Activated CD4-positive, alpha-beta T cell treated with anti-CD3 and anti-CD28 coated beads, Interleukin-2, amount 10 ng/mL, durations not matched to agents 7 days and 5 days (primary cell): ENCODE measurements at places on chromosomes 2 and 18.

DNA sequence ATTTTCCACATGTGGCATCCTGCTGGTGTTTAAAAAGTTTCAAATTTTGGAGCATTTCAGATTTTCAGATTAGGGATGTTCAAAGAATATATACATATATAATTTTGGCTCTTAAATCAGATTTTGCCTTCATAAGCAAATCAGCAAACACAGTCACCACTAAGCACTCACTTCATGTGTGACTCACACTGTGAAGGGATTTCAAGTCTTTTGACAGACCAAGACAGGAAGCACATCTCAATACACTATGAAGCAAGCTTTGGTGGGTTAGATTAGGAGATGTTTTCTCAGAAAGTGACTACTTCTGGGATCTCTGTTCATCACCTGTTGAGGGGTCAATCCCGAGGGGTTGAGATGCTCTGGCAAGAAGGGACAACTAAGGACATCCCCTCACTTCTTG is 227.8 kb upstream of the RBBP8 start:
- DNase-seq, result no peak

DNA sequence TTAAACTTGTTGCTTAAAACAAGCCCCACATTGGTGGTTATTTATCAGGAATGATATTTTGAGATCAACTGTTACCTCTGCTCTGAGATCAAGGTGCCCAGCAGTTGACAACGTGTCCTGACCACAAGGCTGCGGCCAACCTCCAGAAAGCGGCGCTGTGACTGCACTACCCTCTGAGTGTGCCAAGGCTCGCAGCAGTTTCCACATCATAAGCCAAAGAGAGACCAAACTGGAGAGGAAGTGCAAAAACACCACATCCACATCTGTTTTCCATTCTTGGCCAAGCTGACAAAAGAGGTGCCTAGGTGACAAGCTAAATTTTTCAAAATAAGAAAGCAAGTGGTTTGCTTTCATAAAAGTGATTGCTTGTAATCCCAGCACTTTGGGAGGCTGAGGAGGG is 410.8 kb upstream of the POU3F3 start:
- DNase-seq, result peak; percentile 26

DNA sequence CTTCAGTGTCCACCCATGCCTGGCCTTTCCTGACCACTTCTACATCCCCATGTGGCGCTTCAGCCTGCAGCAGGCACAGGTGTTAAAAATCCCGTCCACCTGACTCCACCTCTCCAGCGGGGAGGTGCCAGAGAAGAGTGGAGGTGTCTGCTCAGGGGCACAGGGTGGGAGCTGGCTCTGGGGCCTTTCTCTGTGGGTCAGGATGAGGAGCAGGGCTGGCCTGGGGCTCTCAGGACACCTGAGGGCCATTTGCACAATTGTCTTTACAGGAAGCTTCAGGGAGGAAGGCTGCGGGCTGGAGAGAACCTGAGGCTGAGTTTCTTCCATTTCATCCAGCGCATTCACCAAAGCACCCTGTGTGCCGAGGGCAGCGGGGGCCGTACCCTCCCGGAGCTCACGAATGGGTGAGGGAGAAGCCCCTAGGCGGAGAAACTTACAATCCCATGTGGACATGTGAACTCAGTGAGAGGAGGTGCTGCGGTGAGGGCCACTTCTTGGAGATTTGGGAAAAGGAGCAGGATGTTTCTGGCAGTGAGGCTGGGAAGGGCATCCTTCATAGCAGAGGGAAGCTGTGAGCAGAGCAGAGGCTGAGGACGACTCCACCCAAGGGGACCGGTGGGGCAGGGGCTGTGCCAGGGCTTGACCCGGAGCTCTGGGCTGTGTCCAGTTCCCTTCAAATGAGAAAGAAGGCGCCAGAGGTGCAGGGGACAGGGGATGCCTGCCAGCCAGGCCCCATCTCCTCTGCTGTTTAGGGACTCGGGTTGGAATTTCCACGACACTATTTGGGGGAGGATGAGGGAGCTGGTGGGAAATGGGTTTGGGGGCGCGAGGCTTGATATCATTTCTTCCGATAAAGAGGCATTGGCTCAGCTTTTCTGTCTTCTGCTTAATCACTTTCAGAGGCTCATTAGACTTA is 155.2 kb upstream of the MYCN start:
- no peak for DNase-seq

GRCh38 chr18:64993695-64994094 is 757.1 kb upstream of the CDH7 start:
- DNase-seq, result no peak

GRCh38 chr2:139876321-139876720 is 1096.1 kb upstream of the NXPH2 start:
- no peak for DNase-seq

- DNase-seq, result no peak
Measured at GRCh38 chr2:15673919-15674636, 82.4 kb downstream of the DDX1 start.

DNA sequence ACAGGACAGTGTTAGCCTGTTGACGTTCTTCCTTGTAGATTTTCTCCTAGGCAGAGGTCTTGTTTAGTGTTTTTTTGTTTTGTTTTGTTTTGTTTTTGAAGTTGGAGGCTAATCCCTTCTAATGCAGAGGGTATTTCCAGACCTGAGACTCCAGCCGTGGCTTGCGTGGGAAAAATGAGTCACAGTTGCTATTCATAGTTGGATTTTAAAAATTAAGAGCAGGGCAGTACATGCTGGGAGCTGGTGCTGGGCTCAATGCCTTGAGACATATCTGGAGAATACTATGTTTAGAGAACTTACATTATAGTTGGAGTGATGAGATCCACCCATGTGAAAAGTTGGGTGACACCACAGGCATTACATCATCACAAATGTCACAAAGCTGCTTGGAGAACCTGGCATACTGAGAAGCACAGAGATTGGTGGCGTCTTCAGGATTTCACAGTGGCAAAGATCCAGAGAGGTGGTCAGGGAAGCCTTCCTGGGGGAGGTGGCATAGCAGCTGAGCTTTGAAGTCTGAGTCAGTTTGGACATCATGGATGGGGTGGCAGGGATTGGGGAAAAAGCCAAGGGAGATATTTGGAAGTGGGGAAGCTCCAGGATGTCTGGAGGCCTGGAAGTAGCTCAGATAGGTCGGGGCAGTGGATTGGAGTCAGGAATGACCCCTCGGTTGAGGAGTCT is 249.4 kb downstream of the LOXHD1 start:
- DNase-seq, result no peak

GRCh38 chr18:3037423-3037915 is 24.5 kb upstream of the LPIN2 start:
- peak; percentile 42 for DNase-seq

- DNase-seq, result no peak
Measured at GRCh38 chr2:237312021-237312755, 101.8 kb downstream of the COL6A3 start.

GRCh38 chr18:40431071-40431985 is 1523.7 kb upstream of the PIK3C3 start:
- no peak for DNase-seq

- no peak for DNase-seq
Measured at GRCh38 chr18:6203791-6204190, 210.9 kb downstream of the L3MBTL4 start.

DNA sequence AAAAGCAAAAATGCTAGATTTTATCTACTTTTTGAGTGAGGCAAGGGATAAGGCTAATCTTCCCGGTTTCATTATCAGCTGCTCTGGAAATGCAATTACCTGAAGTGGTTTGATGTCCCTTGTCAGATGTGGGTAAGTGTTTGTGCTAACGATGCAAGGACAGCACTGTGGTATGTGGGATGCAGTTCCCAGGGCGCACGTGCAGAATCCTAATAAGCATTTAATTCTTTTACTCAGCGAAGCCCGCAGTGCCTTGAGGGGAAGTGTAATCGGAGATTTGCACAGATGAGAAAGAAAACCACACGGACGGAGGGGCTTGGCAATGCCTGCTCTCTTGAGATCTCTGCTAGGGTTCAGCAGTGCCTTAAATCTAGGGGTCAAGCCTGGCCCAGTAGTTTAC is 108.5 kb upstream of the LYPD6 start:
- no peak for DNase-seq

GRCh38 chr2:205565142-205565522 is 117.2 kb upstream of the NRP2 start:
- DNase-seq, result no peak

- DNase-seq, result no peak
Measured at GRCh38 chr18:44062345-44062744, 618.3 kb upstream of the SETBP1 start.

- no peak for DNase-seq
Measured at GRCh38 chr2:74695663-74696062, 41.6 kb downstream of the SEMA4F start.

GRCh38 chr2:48617618-48618017 is at the start of gene GTF2A1L:
Gene GTF2A1L, plus strand, starts transcription at chr2:48617856. Its CDS starts 19 bp downstream, at chr2:48617875.
- DNase-seq, result no peak

GRCh38 chr2:227404585-227405271 is 17.0 kb upstream of the SCYGR1 start:
- no peak for DNase-seq

DNA sequence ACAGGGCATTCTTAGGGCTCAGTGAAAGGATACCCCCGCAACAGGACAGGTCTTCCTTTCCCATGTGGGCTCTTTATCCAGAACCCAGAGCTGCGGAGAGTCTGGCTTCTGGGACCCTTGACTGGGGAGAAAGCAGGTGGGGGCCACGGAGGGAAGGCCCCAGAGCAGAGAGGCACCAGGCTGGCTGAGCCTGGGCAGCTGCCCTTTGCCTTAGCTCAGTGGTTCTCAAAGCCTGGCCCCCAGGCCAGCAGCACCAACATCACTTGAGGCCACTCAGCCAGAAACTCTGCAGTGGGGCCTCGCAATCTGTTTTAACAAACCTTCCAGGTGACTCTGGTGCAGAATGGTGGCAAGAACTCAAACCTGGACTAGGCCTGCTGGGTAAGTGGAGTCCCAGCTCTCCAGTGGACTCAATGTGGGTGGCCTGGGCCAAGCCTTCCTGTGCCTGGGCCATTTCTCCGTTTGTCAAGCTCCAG is 1.6 kb upstream of the TMEM37 start:
- no peak for DNase-seq

- peak; percentile 18 for DNase-seq
Measured at GRCh38 chr2:186848873-186849578, at the start of gene ZSWIM2. Gene ZSWIM2, minus strand, starts transcription at chr2:186849170. Its CDS starts 40 bp downstream, at chr2:186849130.

DNA sequence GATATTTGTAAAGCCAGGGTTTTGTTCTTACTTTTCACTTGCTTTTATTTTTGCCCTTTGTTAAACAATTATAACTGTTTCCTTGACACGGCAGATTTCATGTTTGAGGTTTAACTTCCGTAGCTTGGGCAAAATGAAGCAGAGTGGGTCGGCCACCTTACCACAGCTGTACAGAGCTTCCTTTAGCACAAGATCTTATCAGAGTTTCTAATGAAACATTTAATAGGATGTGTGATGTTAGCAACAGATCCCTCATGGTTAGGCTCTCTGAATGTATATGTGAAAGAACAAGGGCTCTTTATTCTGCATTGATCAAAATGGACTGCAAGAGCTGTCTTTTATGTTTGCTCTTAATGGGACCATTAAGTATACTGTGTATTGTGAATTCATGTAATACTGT is 22.3 kb downstream of the RNF125 start:
- peak; percentile 70 for DNase-seq

DNA sequence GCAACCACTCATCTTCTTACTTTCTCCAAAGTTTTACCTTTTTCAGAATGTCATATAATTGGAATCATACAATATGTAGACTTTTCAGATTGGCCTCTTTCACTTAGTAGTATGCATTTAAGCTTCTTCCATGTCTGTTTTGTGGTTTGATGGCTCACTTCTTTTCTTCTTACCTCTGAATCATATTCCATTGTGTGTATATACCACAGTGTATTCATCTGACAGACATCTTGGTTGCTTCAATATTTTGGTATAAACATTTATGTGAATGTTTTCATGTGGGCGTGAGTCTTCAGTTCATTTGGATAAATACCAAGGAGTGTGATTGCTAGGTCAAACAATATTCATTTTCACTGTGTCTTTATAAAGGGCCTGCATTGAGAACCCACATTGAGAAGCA is 136.1 kb upstream of the NOSTRIN start:
- no peak for DNase-seq

GRCh38 chr2:58099096-58099769 is 52.6 kb downstream of the VRK2 start:
- no peak for DNase-seq

- no peak for DNase-seq
Measured at GRCh38 chr2:112606547-112606946, 22.1 kb downstream of the CHCHD5 start.

DNA sequence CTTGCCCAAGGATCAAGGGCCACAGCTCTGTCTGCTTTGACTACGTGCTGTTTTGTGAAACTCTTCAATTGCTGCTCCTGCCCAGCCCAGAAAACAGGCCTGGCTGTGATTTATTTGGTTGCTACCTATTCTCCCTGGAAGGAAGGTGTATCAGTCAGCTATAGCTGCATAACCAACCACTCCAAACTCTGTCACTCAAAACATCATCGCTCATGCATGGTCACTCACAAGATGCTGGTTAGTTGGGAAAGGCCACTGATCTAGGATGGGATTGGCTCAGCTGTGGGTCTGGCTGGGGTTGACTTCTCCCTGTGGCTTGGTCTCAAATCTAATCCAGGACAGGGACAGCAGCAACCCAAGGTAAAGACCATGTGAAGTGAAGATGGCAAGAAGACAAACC is 14.6 kb downstream of the TEX51 start:
- no peak for DNase-seq

- no peak for DNase-seq
Measured at GRCh38 chr2:147567136-147567535, 277.7 kb upstream of the ACVR2A start.

- DNase-seq, result no peak
Measured at GRCh38 chr2:236974148-236974547, 111.5 kb upstream of the COPS8 start.

DNA sequence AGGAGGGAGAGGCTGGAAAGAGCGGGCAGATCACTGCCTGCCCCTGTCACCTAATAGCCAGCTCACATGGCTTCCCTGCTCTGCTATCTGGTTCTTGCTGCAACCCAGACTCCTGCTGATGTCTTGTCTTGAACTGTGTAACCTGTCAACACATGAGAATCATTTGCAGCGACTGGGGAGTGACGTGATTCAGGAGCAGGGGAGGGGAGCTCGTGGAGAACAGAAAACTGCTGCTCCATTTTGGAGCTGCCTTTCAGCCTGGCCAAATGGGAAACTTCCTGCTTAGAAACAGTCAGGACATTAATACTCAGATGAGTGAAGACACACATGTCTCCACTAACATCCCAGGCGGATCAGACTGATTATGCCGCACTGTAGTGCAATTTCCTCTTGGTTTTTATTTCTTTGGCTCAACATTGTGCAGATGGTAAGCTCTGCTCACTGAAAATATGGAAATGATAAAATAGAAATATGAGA is 38.1 kb downstream of the RPL37A start:
- DNase-seq, result no peak

- no peak for DNase-seq
Measured at GRCh38 chr2:73764945-73765344, 15.0 kb downstream of the DUSP11 start.

GRCh38 chr18:70415823-70416488 is 127.1 kb downstream of the SOCS6 start:
- DNase-seq, result no peak

- DNase-seq, result no peak
Measured at GRCh38 chr2:58039170-58039611, 7.4 kb upstream of the VRK2 start.

GRCh38 chr2:240170354-240170735 is 29.9 kb upstream of the OTOS start:
- DNase-seq, result no peak

- DNase-seq, result no peak
Measured at GRCh38 chr2:105134081-105134480, 96.2 kb downstream of the MRPS9 start.
